ENCODE measurements at places on chromosomes 6 and 20.

DNA sequence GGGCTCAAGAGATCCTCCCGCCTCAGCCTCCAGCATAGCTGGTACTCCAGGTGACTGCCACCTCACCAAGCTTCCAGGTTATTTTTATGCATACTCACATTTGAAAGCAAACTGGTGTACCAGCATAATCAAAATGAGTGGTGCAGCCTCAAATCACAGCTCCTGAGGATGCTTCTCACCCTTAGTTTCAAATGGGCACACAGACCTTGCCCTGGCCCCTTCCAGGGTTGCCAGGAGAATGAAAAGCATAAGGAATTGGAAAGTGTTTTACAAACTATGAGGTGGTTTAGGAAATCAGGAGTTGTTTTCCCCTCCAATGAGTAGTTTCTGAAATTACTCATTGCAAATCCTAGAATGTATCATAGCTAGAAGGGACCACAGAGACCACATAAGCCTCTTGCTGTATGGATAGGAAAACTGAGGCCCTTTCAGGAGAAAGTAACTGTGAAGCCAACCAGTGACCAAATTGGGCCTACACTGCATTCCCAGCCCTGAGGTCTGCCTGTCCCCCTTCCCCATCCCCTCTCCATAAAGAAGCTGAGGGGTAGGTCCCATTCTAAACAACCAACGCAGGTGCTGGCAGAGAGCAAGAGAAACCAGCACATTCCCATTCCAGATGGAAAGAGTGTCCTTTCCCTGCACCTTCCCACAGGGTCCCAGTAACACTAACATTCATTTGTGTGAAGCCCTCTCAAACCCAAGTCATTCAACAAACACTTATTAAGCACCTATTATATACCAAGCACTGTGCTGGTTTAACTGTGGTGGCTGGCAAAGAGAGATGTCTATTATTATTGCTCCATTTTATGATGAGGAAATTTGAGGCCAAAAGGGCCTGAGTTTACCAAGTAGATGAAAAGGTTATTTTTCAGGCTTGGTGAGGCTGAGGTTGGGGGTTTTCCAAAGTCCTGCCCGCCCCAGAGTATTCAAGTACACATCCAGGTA, 2.1 kb upstream of the E2F1 start:
- no peak for DNase-seq

DNA sequence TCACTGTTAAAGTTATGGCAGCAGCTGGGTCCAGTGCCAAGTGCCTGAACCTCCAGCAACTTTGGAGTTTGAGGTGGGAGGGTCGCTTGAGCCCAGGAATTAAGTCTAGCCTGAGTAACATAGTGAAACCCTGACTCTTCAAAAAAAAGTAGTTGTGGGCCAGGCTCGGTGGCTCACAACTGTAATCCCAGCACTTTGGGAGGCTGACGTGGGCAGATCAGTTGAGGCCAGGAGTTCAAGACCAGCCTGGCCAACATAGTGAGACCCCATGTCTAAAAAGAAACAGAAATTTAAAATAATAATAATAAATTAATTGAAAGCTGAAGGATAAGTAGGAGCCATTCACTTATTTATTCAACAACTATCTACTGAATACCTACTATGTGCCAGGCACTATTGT, 33.8 kb downstream of the FKBP5 start:
- no peak for DNase-seq

- no peak for DNase-seq
Measured at GRCh38 chr20:40654876-40655275, 34.2 kb downstream of the MAFB start.

DNA sequence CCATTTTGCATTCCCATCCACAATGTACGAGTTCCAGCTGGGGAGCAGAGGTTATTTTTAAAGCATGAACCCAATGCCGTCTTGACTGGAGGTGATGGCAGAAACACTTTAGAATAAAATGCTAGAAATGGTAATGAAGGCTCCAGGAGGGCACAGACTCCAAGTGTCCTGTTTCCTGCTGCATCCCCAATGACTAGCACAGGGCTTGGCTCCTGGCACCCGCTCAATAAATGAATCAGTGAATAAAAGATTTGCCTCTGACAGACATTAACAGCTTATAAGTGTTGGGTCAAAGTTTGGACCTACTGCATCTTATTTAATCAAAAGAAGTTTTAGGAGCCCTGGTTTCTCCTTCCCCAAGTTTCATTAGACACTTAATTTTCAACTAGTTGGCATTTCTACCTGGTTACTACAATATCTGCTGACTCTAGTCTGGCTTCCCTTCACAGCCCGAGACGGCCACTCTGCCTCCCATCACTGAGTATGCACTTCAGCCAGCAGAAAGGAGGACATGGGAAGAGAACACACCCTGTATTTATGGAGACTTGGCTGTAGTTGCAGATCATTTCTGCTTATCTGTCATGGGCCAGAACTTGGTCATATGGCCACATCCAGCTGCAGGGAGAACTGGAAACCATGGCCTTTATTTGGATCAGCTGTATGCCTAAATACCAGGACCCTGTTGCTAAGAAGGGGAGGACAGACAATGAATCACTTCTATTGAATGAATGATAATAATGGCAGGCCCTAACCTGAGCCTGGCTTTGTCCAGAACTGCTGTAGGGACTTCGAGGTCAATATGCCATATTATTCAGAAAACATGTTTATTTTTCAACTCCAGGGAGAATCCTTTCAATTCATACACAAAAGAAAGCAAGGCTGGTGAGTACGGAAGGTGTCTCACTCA, 63.1 kb downstream of the TTI1 start:
- DNase-seq: no peak

- no peak for DNase-seq
Measured at GRCh38 chr20:46640044-46640443, 11.2 kb downstream of the SLC13A3 start.

- no peak for DNase-seq
Measured at GRCh38 chr20:45087097-45087790, 13.7 kb downstream of the KCNS1 start.

GRCh38 chr6:146526192-146526591, 17.4 kb upstream of the RAB32 start:
- no peak for DNase-seq

- no peak for DNase-seq
Measured at GRCh38 chr6:35599761-35600658, 87.3 kb upstream of the TULP1 start.

DNA sequence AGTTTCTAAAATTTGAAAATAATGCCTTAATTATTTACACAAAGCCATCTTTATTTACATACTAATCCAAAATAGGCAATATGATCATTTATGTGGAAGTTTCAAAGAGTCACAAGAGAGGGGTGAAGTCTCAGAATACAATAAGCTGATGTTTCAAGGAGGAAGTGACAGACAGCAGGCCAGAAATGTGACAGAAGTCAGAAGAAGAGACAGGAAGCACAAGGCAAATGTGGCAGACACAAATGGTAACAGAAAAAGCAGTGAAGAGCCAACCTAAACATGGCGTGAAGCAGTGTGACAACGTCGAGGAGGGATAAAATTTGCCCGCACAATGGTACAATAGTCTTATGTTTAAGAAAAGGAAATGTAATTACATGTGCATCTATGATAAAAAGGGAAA, 59.8 kb downstream of the SHPRH start:
- no peak for DNase-seq

- DNase-seq: no peak
Measured at GRCh38 chr6:89939144-89939543, 44.9 kb downstream of the GJA10 start.

- DNase-seq: peak; percentile 86
Measured at GRCh38 chr20:266596-267562, 9.4 kb downstream of the DEFB132 start.

GRCh38 chr20:1912053-1912452, 16.8 kb downstream of the SIRPA start:
- DNase-seq: no peak

GRCh38 chr6:163232649-163233048, 181.9 kb upstream of the QKI start:
- DNase-seq: no peak

DNA sequence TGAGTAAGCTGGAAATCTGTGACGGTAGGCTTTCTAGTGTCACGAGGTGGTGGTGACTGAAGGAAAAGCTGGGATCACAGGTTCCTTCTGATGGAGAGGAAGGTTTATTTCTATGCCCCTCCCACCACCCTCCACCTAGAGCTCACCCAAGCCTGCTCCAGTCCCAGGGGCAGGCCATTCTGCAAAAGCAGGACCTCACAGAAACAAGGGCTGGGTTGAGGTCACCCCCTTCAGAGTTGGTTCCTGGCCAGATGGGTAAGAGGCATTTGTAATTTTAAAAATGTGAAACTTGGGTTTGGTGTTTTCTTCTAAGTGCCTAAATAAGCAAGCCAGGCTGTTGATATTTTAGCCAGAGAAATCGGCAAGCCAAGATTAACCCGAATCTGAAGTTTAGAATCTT, 46.6 kb downstream of the KCTD20 start:
- DNase-seq: no peak

GRCh38 chr20:32823737-32824588, 4.2 kb downstream of the MAPRE1 start:
- no peak for DNase-seq

DNA sequence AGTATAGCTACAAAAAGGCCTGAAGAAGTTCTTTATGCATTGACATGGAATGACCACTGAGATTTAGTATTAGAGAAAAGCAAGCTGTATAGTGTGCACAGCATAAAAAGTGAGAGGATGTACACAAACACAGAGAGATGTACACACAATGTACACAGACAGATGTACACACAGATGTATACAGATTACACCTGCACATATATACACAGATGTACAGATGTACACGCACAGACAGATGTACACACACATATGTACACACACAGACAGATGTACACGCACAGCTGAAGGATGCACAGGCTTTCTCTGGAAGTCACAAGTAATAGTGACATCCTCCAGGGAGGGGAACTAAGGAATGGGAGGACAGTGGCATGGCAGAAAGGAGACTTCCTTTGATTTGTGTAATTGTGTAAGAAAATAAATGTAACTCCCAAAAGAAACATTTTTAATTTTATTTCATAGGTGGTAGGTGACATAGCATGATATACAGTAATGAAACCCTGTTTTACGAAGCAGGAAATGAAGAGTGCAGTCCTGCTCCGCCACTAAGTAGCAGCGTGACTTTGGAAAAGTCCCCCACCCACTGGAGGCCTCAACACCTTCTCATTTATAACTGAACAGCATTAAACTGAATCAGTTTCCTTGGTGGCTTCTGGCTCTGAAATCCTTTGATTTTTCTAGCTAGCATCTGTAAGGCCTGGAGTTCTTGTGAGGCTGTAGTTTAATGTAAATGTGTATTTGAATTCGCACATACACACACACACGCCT, 14.1 kb downstream of the NFATC2 start:
- DNase-seq: peak; percentile 66

DNA sequence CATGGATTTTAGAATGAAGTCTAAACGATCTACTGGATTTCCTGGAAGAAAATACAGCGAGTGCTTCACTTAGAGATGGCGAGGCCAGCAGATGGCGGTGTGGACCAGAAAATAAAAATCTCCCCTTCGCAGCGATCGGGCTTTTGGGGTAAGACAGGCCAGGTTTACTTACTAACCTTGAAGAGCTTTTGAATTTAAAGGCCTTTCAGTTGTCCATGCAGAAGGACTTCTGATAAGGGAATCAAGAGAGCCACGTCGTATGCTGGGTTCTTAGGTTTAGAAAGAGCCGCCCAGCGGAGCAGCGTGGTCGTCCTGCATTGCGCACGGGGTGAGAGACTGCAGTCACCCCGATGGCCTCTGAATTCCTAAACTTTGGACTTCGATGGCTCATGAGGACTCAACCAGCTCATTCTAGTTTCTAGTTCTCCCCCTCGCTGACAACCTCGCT, 125.2 kb upstream of the RALGAPA2 start:
- peak; percentile 20 for DNase-seq

DNA sequence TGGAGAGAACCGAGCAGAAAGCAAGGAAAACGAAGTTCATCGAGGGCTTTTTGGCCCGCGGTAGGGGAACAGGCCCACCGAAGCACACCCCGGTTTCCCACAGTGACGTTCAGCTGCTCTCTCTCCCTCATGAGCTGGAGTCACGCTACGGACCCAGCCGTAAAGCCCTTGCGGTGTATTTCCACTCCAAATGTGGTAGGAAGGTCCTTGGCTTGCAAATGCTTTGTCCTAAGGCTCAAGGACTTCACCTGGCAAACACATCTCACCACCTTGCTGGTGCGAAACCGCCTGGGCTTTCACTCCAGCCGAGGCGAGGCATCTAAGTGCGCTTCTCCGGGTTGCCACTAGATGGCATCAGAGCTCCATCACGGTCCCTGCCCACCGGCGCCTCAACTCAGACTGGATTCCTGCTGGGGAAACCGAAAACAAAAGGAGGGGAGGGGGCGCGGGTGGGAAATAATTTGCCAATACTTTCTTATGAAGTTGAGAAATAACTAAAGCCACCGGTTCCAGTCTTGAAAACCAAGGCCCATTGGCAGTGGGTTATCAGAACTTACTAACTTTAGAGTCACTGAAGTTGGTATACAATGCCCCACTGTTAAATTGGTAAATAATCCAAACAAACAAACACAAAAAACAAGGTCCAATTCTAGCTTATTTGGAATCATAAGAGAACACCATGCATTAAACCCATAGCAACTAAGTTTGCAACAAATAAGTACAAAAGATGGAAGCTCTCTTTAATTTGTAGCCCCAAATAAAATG, 13.4 kb upstream of the FOXC1 start:
- DNase-seq: peak; percentile 70

DNA sequence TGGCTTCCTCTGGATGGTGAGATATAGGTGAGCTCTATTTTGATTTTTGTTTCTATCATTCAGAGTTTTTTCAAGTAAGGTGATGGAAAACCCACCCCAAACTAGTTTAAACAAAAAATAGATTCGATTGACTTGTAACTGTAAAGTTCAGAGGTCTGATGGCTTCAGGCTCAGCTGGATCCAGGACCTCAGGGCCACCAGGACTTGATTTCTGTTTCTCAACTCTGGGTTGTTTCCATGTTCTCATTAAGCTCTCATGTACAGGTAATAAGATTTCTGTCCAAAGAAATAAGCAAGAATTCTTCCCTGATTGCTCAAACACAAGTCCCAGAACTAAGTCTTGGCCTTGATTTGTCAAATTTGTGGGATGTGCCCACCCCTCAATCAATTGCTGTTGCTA, 67.0 kb downstream of the DLGAP4 start:
- no peak for DNase-seq

- no peak for DNase-seq
Measured at GRCh38 chr20:43695571-43695970, 28.7 kb downstream of the MYBL2 start.

DNA sequence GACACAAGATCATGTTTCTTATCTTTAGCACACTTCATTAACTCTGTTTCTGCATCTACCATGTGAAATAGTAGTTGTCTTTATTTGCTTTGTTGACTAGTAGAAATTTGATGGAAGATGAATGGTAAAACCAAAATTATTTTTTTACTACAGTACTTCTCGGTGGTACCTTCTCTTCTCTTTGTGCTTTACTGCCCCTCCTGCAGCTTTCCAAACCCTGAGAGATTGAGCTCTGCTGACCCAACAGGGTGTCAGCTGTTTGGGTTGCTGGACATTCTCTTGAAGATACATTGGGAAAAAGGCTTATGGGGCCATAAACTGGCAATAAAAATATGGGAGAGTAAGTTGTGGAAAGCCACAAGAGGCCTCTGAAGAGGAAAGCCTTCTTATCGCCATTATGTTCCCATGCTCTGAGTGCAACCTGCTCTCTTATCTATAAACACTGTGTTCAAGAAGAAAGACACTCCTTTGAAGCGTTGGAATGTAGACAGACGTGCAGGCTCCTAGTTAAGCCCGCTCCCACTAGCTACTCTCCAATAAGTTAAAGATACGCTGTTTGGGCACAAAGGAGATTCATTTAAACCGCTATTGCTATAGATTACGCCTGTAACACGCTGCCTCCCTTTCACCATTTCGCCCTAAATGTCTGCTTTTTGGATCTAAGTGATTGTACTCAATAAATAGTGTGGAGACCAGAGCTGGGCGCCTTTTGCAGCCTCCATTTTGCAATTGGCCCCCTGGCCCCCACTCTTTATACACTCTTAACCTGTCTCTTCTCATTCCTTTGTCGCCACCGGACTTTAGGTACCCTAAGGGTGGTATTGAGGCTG, 60.1 kb upstream of the PRSS16 start:
- DNase-seq: peak; percentile 5

Data from CD4-positive, alpha-beta T cell treated with Interleukin-17A for 1 hour (primary cell).